Vagina (tissue), 2 donors: ENCODE measurements at places on chromosomes 1 and 21.

- DNase-seq, result no peak
These were observed 676.6 kb downstream of the MATN1 start for GRCh38 chr1:30046751-30047150.

DNA sequence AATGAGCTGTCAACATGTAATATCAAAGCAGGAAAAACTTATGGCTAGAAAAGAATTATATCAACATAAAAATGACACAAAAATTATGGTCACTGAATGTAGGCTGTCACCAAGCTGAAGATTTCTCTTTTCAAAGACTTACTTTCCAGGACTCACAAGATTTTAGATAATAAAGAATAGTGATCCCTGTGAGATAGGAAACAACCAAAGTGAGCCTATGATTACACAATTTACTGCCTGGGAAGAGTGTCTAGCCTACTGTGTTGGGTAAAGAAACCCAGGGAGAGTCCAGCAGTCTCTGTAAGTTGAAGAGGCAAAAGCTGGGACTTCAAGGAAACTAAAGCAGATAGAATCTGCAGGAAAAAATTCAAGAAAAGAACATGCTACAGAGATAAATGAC lies 20.2 kb upstream of the RGS1 start:
- DNase-seq, result no peak

DNA sequence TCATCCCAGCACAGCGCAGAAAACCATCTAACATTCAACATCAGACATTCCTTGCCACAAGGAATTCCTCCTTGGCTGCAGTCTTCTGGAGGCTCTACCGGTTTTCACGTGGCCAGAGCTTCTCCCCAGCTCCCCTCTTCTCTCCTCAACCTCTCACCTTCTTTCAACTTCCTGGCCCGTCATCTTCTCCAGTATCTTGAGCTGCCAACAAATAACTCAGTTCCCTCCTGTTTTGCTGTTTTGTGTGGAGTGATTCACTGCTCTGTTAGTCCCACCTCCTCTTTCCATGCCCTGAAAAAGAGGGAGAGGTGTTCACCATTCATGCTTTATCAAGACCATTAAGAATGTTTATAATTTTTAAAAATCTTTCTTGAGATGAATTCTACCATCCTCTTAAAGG lies 32.6 kb downstream of the PIGM start:
- no peak for DNase-seq

GRCh38 chr1:30724175-30724574 lies 790 bp upstream of the MATN1 start:
- no peak for DNase-seq

DNA sequence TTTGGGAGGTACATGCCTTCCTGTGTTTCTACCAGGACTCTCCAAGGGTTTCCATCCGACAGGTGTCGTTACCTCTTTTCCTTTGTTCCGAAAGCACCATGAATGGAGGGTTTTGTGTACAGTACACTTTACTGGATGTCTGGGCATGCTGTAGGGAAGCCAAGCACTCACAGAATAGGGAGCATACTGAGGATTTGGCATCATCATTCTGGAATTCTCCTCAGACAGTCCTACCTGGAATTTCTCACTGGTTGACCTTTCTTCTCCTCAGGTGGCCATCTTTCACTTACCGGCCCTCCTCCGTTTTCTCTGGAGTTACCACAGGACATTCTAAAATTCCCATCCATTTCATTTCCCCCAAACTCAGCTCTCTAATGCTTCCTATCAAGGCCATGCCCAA lies 5.9 kb upstream of the MPL start:
- no peak for DNase-seq

DNA sequence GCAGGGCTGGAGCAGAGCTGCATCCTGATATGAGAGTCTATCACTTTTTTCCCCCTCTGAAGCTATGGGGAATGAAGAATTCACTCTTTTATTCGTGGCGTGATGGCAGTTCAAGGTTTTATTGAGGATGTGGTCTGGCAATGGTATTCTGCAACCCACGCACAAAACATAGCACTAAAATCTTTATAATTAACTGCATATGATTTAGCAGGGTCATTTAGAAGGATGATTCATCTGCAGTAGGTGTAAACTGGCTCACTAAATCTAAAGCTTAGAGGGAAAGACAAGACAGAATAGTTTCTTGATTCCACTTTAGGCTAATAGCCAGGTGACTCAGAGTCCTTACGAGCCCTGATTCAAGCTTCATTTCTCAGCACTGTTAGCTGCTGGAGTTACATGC lies 25.0 kb upstream of the CHRM3 start:
- no peak for DNase-seq

- DNase-seq, result no peak
These were observed 91.9 kb downstream of the GTF2B start for GRCh38 chr1:88799491-88799890.

DNA sequence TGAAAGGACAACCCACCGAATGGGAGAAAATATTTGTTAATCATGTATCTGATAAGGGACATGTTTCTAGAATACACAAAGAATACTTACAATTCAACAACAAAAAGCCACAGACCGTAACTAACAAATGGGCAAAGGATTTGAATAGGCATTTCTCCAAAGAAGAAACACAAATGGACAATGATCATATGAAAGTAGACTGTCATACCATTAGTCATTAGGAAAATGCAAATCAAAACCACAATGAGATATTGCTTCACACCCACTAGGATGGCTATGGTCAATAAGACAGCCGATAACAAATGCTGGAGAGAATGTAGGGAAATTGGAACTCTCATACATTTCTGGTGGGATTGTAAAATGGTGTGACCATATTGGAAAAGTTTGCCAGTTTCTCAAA lies 367.2 kb upstream of the SGIP1 start:
- DNase-seq, result no peak

DNA sequence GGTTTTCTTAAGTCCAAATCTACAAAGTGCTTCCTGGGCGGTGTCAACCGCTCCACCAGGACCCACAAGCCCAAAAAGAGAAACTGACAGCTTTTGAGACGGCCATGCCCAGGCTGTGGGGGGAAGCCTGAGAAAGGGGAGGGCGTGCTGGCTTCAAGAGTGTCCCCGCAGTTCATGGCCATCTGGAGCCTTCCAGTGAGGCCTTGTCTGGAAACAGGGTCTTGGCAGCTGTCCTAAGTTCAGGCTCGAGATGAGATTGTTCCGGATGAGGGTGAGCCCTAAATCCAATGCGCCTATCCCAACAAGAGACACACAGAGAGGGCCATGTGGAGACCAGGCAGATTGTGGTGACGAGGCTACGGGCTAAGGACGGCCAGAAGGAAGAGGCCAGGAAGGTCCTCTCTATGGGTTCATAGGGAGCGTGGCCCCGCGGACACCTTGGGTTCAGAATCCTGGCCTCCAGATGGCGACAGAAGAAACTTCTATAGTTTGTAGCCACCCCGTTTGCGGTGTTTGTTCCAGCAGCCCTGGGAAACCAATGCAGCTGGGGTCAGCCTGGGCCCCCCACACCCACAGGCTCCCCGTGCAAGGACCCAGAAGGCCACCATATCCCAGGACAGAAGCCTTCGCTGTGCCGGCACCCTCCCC lies 70.2 kb downstream of the ARHGEF16 start:
- DNase-seq, result no peak

DNA sequence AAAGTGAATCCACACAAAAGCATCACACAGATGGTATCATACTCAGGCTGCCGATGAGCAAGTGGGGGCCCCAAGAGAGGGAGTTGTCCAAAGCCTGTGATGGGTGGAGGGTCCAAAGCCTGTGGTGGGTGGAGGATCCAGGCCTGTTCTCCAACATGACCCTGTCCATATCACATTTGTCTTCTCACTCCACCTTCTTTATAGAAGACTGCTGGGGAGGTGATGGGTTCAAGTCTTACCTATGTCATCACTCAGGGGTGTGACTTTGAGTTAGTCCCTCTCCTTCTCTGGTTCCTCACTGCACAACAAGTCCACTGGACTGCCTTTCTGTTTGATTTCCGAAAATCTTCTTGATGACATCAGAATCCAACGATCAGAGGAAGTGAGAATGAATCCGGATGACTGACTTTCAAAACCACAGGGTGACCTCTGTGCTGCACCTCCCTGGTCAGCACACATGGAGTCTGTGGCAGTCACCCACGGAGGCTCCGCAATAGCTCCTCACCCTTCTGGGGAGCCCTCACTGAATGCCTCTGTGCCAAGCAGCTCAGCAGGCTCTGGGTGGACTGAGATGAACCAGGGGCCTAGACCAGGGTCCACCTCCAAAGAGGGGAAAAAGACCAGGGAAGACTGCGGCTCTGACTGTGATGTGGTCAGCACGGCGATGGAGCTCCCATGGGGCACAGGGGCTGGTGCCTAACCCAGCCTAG lies 166.8 kb downstream of the HIVEP3 start:
- DNase-seq, result no peak

DNA sequence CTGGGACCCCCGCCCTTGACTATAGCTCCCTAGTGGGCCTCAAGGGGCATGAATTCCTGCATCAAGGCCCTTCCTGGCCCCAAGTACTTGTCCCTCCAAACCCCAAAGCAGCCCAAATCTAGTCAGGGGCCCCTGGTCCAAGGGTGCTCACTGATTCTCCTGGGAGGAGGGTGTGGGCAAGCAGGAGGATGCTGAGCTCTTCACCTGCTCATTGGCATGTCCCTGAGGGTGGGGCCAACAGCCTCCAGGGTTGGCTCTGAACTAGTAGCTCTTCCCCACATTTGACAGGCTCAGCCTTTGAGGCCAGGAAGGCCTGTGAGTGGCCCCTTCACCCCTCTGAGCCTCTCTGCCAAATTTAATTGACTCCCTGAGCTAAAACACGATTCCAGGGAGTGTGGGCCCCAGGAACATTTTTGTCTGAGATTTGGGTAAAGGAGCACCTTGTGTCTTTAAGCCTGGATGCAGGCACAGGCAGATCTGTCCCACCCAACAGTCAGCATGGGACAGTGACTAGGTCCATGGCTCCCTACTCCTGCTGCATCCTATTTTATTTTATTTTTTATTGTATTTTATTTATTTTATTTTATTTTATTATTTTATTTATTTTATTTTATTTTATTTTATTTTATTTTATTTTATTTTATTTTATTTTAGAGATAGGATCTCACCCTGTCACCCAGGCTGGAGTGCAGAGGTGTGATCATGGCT lies 11.0 kb upstream of the WNT9A start:
- DNase-seq, result peak; percentile 72

DNA sequence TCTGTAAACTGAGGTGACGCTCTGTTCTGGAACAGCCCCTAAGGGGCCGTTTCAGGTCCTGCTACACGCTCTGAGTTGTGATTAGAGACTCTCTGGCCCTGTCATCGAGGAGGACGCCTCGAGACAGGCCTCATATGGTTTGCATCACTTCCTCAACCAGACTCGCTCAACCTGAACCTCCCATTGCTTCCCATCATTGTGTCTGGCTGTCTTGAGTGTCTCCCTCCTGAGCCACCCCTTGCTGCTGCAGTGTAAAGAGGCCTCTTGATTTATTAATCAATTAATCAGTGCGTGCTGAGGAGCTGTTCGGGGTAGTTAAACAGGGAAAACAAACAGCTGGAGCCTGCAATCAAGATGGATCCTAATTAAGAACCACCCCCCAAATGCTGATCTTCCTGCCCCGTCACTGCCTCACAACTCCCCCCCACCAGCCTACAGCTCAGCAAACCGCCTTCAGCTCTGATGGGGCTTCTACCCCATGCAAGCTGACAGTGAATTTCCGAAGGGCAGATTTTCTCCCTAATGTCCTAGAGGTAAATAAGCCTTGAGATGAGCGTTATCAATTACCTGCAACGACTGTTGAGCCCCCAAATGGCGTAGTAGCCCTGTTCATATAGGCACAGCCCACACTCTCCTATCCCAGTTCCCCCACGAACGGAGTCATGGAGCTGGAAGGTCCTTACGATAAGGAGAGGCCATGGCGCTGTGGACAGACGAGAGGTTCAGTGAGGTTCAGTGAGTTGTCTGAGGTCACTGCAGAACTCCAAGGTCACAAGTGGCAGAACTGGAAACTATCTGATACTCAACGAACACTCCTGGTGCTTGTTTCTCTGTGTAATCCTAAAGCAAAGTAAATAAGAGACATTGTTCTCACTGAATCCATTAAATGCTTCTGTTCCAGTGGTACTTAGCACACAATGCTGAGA lies 210.6 kb downstream of the KIF26B start:
- no peak for DNase-seq

- DNase-seq, result no peak
These were observed 18.6 kb downstream of the A3GALT2 start for GRCh38 chr1:33302325-33302724.

DNA sequence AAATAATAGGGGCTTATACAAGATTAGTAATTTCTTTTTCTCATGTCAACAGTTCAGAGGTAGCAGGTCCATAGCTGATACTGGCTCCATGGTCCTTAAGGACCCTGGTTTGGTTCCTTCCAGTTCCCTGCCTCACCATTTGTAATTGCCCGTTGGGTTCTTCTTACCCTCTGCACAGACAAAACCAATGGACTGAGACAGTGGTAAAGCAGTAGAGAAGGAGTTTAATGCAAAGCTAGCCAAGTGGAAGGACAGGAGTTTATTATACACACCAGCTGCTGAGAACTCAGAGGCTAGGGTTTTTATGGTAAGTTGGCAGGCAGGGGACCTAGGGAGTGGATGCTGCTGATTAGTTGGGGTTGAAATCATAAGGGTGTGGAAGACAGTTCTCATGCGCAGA lies 35.9 kb upstream of the AXDND1 start:
- no peak for DNase-seq

- no peak for DNase-seq
These were observed 178.1 kb downstream of the SLC45A1 start for GRCh38 chr1:8495928-8496401.

DNA sequence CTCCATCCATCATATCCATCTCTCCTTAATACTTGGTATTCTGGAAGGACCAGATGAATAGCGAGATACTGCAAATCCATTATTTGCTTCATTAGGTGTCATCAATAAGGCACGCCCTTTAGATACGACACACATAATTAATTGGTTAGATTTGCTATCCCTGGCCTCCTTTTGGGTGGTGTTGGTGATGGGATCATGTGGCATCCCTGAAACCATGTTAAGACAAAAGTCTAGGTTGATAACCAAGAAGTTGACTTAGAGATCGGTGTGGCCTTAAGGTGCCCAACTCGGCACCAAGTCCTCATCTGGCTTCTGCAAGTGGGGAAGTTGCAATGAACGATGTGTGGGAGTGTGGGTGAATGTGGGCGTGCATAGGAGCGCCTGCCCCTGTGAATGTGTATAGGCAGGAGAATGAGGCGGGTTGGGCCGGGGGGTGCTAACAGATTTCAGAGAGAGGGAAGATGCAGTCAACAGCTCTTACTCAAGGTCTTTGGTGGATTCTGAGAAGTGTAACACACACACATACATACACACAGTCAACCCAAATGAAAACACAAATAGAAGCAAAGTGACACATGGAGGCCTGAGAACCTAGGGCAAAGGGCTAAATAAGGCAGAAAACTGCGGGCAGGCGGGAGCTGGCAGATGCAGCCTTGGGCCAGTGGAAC lies 415.7 kb upstream of the ESRRG start:
- DNase-seq, result no peak

DNA sequence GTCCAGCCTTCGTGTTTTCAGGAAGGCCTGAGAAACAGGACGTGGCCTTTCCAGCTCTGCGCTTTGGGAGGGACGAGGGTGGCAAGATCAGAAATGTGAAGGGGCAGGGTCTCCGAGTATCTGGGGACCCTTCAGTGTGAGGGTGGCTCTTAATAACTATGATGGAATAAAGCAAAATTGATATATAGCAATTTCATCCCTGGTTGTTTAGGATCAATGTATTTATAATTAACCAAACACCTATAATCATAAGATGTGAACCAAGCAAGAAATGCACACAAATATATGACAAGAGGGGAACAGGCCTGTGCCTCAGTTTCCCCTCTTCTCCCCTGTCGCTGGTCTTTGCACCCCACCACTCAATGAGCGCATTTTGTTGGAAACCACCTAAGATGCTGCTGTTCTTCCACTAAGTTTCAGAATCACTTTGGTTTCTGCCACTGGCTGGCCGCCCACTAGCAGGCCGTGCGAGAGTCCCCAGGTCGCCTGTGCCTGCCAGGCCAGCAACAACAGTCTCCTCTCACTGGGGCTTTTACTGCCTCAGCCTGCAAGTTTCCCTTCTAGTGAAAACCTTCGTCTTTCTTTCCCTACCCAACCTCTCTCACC lies 36.6 kb downstream of the UBASH3A start:
- DNase-seq, result no peak
